ENCODE measurements at places on chromosomes 3 and 15.

GRCh38 chr3:175868626-175869025, 1009.5 kb downstream of the NAALADL2 start:
- no peak for DNase-seq

DNA sequence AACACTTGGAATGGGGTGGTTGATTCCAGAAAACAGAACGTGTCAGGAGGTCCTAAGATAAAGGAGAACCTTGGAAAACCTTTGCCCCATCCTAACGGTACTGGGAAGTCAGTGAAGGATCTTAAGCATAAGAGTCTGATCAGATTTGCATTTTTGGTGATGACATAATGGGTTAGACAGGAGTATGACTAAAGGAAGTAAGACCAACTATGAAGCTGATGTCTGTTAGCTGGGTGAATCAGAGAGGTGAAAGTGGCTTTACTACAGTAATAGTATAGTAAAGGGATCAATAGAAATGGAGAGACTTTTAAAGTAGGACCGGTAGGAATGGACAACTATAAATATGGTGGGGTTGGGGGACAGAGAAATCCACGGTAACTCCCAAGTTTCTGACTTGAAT, 12.6 kb downstream of the GTF2A2 start:
- no peak for DNase-seq

GRCh38 chr3:7581831-7582230, 720.9 kb downstream of the GRM7 start:
- no peak for DNase-seq

DNA sequence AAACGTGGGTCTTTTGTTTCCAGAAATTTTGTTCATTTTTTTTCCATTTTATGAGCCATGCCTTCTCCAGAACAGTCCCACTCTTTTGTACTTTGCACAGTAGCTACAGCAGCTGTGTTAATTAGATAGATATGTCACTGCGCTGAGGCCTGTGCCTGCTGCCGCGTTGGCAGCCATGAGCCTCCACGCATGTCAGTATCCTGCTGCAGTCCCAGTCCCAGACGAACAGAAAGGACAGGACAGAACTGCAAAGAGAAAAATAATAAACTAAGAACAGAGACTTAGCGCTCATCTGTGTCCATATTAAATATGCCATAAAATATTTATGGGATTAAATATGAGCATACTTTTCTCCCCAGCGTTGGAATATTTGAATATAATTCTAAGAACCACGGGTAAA, 442.4 kb upstream of the RARB start:
- no peak for DNase-seq

DNA sequence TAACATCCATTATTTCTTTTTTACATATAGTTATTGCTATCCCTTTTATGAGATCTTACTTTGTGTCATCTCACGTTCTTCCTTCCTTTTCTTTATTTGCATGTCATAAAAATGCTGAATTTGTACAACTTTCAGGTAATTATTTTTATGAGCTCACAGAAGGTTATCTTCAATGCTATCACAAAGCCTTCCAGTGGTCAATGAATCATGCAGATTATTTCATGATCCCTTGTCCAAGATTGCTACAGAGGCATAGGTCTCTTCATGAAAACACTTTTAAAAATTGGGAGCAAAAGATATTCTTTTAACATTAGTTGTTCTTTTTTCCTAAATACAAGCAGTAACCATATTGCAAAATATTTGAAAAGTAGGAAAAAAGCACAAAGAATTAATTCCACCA, 880.1 kb upstream of the NR2F2 start:
- no peak for DNase-seq

DNA sequence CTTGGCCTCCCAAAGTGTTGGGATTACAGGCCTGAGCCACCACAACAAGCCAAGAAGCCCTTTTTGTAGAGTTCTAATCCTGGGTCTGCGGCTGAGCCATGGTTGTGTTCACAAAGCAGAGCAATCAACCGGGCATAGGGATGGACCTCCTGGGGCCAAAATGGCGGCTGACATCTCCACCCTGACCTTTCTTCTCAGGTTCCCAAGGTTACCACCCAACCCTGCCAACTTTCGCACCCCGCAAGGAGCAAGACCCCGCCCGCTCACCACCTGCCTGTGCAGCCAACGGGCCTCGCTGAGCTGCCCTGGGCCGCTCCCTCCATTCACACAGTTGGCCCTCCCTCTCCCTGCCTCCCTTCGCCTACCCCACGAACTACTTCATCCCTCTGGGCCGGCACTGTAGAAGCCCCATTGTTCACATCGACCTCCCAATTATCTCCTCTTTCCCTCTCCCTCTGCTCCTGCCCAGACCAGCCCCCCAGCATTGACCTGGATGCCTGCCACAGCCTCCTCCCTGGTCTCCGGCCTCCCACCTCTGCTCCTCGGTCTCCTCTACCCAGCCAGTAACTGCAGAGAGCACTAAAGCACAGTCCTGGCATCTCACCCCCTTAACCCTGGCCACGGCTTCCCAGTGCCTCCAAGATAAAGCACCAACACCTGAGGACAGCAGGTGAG, 62.0 kb upstream of the TFRC start:
- no peak for DNase-seq
